SK-MEL-5 (cell line): ENCODE measurements at places on chromosomes 4 and X.

DNA sequence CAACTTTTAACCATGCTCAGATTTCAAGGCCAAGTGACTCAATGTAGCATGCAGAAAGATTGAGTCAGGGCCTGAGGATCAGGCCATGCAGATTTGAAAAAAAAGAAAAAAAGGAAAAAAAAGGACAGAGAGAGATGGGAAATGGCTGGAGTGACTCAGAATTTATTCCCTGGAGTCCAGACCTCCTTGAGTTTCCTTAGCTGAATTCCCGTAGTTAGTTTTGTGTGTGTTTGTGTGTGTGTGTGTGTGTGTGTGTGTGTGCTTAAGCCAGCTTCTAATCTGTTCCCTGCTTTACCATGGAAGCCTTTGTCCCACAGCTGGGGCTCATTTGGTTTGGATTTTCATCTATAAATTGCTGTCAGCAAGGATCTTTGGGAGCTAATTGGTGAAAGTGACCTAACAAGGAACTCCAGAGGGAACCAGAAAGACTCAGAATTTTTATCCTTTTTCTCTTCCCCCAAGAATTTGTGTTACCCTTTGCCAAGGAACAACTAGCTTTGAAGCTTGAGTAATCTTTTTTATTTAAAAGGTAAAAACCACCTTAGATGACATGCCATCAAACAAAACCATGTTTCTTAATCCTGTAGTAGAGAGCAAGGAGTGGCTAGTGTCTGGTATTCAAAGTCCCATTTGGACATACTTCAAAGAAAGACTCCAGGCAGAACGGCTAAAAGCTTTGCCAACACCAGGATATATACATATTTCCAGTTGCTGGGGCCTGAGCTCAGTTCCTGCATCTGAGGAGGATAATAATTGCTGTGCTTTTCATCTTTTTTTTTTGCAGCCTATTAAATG, 109.0 kb upstream of the DDIT4L start:
- DNase-seq = no peak

DNA sequence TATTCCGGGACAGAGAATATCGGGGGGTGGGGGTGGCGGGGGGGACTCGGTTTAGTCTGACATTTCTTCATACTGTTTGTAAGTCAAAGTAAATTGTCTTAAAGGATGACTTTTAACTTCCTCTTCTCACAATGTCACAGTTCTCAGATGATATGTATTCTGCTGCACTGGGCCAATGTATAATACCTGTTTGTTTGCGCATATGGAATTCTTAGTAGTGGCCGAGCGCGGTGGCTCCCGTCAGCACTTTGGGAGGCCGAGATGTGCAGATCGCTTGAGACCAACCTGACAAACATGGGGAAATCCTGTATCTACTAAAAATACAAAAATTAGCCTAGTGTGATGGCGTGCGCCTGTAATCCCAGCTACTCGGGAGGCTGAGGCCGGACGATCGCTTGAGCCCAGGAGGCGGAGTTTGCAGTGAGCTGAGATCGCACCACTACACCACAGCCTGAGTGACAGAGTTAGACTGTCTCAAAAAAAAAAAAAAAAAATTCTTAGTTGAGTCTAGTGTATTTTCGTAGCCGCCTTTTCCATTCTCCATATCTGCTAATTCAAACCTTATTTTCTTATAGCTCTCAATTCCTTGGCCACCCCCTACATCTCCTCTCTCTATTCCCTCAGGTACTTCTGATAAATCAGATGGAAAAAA, 851 bp downstream of the POLR2B start:
- DNase-seq = peak; percentile 49

DNA sequence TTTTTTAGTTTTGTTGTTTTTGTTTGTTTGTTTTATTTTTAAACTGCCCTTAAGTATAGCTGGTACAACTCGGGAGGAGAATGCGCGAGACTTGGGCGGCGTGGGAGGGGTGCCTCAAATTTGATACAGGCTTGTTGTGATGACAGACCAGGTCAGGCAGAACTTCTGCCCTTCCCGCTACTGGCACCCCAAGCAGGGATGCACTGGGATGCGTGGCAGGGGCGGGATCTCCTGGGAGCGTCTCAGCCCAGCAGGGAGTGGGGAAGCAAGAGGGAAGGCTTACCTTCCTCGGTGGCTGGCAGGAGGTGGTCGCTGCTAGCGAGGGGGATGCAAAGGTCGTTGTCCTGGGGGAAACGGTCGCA, 851 bp downstream of the SFRP2 start:
- DNase-seq = no peak

GRCh38 chrX:2650865-2651264, 40.2 kb upstream of the CD99 start:
- no peak for DNase-seq

- no peak for DNase-seq
Measured at GRCh38 chr4:138864961-138865720, 150.4 kb upstream of the NOCT start.

GRCh38 chrX:98516120-98516519, 1632.4 kb downstream of the RPA4 start:
- DNase-seq = no peak

DNA sequence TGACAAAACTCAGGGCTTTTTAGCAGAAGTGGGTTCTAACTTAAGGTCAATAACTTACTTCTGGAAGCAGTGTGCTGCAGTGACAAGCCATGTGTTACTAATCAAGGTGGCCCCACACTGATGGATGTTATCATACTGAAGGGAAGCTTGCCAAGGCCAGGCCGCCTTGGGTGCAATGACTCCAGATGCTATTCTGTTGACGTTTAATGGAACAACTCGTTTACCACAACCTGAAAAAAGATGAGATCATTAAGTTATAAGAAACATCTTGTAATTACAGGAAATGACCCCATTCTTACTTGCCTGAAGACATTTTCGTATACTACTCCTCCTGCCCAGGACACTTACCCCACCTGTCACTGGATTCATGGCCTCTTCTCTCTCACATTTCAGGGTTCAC, 38.9 kb upstream of the TMPRSS11D start:
- no peak for DNase-seq

DNA sequence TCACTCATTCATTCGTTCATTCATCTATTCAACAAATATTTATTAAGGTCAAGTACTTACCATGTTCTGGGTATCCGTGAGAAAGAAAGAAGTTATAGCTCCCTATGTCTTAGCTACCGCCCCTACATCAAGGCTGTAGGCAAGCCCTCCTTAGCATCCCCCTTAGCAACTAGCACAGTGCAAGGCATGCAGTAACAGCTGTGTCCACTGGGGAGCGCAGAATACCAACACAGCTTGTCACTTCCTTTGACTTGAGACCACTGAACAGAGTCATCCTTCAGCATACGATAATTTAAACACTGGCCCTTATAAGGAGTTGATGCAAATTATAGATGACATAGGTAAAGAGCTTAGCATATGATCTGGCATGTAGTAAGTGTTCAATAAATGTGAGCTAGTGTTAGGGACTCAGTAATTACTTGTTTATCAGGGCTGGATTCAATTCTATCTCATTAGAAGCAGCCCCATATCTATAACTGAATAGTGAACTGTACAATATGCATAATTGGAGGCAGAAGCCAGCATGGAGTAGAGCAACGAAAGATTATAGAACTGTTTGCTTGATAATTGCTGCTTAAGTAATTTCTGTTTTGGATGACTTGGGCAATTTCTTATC, 8.7 kb downstream of the KIAA1210 start:
- DNase-seq = peak; percentile 71

DNA sequence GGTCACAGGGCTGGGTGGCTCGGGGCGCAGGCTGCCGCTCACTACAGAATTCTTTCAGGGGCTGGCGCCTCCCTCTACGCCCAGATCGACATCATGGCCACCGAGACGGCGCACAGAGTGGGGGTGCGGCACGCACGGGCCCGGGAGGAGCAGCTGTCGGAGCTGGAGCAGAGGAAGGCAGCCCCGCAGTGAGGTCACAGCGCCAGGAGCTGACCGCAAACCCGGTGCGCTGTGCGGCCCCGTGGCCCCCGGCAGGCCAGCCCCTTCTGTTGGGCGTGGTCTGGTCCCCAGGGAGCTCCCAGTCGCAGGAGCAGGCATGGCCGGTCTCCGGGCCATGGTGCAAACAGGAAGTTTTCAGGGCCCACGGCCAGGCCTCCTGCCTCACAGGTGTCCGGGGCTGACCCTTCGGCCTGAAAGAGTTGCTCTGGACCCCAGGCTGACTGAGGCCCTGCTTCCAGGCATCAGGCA, 31.6 kb downstream of the LRPAP1 start:
- no peak for DNase-seq

GRCh38 chr4:170497112-170497511, 407.4 kb upstream of the AADAT start:
- peak; percentile 12 for DNase-seq

- no peak for DNase-seq
Measured at GRCh38 chrX:42432552-42432951, 345.4 kb downstream of the PPP1R2C start.

DNA sequence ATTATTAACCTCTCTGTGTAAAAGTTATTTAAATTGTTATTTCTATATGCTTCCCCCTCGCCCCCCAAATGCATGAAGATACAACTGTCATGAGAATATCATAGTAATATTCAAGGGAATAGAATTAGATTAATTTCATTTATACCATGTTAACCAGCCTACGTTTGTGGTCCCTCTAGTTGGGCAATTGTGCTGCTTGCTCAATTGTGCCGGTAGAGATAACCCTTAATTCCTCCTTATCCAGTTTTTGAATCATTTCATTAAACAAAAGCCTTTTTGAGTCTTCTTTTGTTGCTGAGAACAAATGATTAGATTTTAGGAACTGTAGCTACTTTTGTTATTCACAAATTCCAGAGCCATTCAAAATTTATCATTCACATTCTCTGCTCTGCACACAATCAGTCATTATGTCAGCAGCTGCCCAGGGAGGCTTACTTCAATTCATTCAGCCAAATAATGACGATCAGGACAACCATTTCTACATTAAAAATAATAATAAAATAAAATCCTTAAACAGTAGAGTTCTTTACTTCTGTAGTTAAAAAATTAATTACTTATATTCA, 98.1 kb downstream of the ADGRL3 start:
- DNase-seq = no peak

DNA sequence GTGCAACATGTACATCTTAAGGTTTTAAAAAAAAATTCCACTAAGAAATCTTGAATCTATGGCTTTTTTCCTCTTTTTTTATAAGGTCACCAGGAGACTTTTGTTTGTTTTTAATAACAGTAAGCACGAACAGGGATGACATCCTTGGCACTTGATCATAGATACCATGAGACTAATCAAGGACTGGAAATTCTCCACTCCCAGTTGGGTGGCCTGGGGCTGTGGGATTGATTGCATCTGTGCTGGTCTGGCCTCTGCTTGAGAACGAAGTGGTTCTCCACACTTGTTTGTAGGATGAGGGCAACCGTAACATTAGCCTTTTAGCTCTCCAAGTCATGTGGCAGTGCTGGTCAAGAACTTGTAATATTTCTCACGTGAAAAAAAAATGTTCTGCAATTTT, 35.4 kb downstream of the SNX25 start:
- peak; percentile 92 for DNase-seq

GRCh38 chr4:33226133-33226532, 2506.0 kb downstream of the PCDH7 start:
- no peak for DNase-seq

DNA sequence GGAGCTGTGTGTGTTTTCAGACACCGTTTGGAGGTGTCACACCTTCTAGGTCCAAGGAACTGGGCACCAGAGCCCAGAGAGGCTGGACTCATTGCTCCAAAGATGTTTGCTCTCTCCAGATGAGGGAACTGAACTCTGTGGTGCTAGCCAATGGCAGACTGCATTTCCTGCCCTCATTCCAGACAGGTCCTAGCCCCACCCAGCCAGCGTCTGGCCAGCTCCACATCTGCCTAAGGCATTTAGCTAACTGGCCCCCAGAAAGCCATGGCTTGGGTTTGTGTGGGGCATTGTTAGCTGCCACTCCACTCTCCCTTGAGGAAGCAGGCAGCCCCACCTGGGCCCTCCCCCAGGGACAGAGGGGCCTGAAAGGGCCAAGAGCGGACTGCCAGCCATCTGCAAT, 11.4 kb downstream of the FGD1 start:
- peak; percentile 46 for DNase-seq

DNA sequence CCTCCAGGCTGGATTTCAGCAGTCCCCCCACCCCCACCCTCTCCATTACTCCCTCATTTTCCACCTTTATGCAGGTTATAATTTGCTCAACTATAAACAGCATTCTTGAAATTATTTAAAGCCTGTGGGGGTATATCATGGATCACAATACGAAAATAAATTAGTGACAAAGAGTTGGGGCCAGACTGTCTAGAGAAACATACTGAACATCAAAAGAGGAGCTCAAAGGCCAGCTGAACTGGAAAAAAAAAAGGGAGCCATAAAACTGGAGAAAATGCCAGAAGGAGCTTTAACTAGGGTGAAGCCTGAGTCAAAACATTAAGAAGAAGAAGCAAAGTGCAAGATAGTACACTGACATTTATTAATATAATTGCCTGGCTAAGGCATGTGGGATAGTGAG, 137.8 kb downstream of the ANTXR2 start:
- no peak for DNase-seq

DNA sequence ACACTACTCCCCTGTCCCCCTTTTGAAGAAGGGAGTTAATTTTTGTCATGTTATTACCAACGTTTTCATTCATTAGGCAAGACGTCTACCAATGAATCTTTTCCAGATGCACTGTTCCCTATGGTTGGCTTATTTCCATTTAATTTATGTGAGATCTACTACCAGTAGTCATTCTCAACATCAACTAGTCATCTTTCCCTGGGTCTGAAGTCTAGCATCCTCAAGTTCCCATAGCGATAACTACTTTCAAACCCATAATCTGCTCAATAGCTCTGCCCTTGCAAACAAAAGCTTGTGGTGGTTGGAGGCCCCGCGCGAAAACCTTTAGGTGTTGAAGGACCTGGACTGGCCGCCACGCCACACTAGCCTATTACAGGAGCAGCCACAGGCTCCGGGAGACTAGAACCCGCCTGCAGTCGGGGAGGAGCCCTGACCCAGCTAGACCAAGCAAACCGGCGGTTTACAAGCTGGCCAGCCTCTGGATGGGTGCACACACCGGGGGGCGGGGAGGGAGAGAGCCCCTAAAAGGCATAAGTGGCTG, 746 bp downstream of the PPAT start:
- DNase-seq = peak; percentile 44

DNA sequence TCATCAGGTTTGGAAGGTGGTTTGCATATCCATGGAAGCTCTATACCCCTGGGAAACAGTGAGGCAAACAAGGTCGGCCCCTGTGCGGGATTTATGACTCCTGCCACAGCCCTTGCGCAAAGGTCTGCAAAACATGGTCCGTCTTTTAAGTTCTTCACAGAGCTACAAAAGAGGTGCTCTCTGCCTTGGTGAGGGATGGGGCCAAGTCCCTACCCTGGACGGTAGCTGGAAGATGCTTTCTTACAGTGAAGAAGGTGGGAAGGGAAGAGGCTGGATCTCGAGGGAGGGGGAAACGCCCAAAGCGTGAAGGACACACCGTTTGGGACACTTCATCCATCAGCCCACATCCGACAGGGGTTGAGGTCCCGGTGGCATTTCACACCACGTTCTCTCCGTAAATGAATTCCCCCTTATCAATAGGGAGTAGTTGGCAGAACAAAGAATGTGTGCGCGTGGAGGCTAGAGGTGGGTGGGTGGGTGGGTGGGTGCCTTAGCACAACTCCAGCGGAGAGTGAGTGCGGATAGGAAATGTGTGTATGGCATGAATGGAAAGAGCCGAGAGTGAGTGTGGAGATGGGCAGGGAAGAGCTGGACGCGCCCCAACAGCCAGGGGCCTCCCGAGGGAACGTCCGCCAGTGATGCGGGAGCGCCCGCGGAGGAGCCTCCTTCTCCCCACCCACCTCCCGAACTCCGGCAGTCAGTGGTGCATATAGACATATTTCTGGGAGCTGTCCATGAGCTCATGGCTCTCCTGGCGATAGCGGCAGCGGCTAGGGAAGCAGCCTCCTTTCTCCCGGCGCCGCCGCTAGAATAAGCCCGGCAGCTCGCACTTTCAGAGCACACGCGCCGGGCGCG, 68.3 kb downstream of the LARP7 start:
- DNase-seq = peak; percentile 42

GRCh38 chr4:159547645-159548308, 444.9 kb downstream of the RAPGEF2 start:
- DNase-seq = no peak
